NCI-H2107 (cell line): ENCODE measurements at places on chromosomes 11 and 22.

GRCh38 chr11:120024046-120024445, 113.9 kb downstream of the TRIM29 start:
- DNase-seq, result no peak

- no peak for DNase-seq
Observed at GRCh38 chr11:46240371-46240770, 37.1 kb upstream of the CREB3L1 start.

GRCh38 chr11:75325713-75326438, 25.6 kb downstream of the ARRB1 start:
- DNase-seq, result no peak

DNA sequence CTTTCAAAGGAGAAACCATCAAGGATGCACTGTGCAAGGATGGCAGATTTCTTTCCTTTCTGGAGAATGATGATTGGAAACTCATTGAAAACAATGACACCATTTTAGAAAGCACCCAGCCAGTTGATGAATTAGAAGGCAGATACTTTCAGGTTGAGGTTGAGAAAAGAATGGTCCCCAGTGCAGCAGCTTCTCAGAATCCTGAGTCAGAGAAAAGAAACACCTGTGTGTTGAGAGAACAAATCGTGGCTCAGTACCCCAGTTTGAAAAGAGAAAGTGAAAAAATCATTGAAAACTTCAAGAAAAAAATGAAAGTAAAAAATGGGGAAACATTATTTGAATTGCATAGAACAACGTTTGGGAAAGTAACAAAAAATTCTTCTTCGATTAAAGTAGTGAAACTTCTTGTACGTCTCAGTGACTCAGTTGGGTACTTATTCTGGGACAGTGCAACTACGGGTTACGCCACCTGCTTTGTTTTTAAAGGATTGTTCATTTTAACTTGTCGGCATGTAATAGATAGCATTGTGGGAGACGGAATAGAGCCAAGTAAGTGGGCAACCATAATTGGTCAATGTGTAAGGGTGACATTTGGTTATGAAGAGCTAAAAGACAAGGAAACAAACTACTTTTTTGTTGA, 9.8 kb downstream of the FAM111A start:
- DNase-seq, result no peak

DNA sequence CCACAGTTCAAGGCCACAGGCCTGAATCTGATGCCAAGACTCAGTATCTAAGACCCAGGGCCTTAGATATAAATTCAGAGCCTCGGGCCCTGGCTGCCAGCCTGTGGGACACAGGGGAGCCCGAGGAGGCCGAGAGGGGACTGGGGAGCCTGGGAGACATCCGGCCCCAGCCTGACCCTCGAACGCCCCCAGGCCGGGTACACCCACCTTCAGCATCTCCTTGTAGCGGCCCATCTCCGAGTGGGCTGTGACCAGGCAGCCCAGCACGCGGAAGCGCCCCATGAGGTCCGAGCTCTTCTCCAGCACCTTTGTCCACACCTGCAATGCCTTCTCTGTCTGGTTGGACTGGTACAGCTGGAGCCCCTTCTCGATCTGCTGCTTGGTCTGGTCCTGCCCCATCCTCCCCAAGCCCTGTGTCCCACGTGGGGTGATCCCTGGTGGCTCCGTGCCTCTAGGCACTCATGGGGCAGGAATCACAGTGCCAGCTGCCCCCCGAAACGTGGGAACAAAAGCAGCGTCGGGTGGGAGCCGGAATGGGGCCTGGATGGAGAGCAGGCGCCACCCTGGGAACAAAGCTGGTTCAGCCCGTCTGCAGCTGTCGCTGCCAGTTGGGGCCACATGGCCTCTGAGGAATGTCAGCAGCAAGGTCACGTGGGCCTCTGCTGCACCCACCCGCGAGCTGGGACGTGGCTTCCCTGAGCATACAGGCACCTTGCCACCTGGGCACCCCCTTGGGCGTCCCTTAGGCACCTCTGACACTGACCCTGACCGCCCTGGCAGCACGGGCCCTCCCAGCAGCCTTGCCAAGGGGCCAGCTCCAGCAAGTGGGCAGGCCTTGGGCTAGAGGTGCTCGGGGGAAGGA, at the start of gene RAPSN:
RAPSN (minus strand) TSS at position 571 of the 862 bp plus-strand sequence; CDS start at position 399, 172 bp downstream.
- DNase-seq, result no peak

GRCh38 chr22:19287076-19287707, 4.3 kb downstream of the CLTCL1 start:
- peak; percentile 78 for DNase-seq

- DNase-seq, result no peak
Observed at GRCh38 chr22:48748113-48748859, 1079.4 kb downstream of the BRD1 start.

DNA sequence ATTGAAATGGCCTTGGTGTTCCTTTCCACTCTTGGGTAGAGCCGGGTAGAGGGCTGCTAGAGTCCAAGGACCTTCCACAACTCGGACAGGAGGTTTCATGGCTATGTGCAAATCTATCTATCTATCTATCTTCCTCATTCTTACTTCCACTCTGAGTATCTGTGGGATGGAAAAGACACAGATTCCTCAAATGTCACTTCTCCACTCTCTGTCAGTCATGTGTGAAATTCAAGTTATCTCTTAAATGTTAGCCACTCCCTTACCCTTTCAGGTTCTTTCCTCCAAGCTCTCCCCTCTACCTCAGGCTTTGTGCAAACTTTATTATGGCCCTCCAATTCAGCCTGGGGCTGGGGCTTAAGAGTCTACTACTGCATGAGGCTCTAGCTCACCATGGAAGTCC, 84.3 kb downstream of the GDPD4 start:
- no peak for DNase-seq

DNA sequence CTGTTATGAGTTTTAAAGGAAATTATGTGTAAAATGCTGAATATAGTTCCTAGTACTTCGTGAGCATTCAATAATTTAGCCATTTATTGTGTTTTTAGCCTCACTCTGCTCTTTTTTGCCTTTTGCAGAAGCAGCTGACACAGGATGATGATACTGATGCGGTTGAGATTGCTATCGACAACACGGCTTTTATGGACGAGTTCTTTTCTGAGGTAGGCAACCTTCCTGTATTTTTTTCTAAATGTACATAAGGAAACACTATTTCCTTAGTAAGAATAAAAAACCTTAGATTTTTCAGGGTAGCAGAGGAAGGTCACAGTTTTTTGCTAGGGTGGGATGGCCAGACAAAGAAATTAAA, 17.9 kb downstream of the STX3 start:
- no peak for DNase-seq

- DNase-seq, result no peak
Observed at GRCh38 chr22:22711532-22711913, 67.1 kb downstream of the GGTLC2 start.

DNA sequence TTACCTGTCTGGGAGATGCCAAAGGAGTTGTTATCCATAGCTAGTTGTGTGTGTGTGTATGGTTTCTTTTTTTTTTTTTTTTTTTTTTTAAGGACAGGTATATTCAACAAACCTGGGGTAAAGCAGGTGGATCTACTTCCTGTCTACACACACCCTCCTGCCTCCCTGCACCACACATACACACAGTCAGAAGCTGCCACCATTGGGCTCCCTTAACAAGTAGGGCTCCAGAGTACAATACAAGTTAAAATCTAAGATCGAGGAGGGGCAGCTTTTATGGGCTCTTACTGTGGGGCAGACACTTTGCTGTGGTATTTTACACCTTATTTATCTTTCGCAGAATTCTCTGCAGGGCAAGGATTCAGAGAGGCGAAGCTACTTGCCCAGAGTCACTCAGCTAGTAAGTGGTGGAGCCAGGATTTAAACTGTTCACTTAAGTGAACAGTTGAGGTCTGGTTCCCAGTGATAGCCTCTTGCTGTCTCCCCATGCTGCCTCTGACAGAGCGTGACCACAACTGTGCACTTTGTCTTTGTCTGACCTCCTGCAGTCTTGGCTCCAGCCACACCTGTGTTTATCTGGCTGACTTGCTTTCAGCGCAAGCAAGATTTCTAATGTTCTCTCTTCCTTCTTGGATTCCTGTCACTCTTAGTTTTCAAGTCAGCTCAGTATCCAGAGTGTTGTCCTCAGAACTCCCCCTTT, 135.0 kb downstream of the CSNK2A3 start:
- no peak for DNase-seq

- DNase-seq, result no peak
Observed at GRCh38 chr11:11969380-11970215, 38.8 kb downstream of the DKK3 start.

DNA sequence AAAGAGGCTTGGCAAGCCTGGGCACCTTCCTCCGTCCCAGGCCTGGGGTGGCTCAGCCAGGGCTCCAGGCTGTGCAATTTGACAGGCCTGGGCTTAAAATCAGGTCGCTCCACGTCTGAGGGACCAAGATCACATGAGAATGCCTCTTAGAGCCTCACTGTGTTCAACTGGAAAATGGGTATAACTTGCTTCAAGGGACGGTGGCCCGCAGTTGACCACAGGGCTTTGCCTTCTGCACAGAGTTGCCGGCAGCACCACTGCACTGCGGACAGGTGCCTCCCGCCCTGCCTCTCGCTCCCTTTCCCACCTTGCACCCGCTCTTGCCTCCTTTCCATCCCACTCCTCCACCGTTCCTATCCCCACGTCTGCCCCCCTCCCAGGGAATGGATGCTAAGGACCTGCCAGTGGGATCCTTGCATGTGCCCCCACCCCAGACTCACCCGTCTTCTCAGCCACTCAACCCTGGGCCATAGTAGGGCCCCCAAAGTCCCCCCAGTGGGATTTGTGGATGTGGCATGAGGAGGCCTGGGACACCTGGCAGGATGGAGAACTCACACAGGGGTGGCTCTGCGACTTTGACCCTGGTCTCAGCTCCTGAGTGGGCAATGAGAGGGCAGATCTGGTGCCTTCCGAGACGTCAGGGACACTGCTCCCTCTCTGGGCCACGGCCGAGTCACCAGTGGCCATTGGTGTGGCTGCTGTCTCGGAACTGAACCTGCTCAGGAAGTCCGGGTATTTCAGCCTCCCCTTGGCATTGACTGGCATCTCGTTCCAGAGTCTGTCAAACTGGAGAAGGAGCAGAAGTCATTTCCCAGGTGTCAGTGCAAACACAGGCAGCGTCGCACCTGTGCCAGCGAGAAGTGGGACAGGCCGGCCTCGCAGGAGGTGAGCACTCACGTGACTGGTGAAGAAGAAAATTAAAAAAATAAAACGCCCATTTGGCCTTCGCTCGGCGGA, 128.0 kb downstream of the MPPED1 start:
- DNase-seq, result no peak

GRCh38 chr11:62504158-62504973, 42.2 kb downstream of the AHNAK start:
- DNase-seq, result no peak

DNA sequence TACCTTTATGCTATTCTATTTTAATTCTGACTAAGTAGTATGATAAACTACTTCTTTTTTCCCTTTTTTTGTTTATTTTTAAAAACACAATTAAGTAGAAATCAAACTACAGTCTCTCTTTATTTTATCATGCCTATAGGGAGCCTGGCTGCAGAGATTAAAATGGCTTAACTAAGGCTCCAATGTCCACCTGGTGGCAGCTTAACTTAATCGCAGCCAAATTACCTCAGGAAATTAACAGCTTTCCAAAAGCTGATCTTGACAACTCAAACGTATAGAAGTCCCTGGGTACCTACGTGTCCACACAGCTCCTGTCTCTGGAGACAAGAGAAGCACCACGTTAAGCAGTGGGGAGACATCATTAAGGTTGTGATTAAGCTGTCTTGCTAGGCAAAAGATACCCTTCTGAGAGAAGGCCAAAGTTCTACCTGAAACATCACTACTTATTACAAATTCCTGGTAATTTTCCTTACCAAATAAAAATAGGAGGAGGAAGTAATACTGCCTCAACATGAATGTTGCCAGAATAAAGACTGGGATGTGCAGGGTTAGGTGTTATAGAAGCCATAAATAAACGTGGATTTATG, 63.2 kb upstream of the SNX19 start:
- no peak for DNase-seq

- DNase-seq, result no peak
Observed at GRCh38 chr11:80320765-80321164, 879.9 kb upstream of the TENM4 start.

DNA sequence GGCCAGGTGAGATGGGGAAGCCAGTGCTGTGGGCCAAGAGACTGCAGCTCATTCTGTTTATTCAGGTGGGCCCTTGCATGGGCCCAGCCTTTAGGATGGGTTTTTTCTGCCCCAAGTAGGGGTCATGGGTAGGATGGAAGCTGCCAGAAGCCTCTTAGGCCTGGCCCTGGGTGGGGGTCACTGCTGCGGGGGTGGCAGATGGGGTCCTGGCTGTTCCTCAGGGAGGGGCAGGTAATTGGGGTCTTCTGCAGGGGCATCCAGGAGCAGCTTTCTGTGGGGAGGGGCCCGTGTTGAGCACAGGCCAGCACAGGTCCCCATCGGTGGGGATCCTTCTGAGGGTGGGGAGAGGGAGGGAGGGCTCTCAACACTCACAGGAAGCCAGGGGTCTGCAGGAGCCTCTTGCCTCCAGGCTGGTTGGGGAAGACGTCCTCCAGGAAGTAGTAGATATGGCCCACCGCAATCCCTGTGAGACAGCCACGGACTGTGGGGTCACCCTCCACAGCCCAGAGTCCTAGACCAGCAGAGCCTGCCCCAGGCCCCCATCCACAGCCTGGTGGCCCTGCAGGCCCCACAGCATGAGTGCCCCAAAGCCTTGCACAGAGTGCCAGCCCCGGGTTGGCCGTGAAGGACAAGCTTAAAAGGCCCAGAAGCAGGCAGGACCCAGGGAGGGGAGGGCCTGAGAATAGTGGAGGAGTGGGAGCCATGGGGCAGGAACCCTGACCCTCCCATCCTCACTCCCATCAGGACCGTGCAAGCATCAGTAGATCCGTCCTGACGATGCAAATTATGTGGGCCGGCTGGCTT, 1.9 kb downstream of the DERL3 start:
- no peak for DNase-seq

DNA sequence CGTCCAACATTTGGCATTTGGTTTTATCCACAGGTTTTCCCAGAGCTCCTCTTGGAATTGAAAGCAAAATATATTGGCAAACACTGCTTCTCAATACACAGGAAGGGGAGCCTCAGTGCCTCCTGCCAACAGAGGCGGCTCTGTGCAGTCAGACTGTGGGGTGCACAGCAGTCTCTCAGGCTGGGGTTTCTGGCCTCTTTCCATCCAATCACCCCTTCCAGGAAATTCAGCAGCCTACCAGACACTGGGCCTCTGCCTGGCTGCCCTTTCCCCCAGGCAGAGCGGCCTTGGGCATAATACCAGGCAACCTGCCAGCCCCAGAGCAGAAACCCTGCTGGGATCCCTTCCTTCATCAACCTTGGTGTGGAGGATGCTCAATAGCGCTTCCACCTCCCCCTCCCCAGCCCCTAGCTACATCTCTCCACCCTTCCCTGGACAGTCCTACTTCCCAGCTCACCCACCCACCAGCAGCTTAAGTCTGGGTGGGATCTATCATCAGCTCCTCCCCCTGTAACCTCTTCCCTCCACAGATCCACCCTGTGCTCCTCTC, 17.8 kb upstream of the RAPSN start:
- DNase-seq, result peak; percentile 50
